ENCODE measurements at places on chromosomes 3 and 15. TPM values are rescaled to one million over a fixed set of nuclear protein-coding genes. Genes with fewer than 3 reads are reported as not detected.

DNA sequence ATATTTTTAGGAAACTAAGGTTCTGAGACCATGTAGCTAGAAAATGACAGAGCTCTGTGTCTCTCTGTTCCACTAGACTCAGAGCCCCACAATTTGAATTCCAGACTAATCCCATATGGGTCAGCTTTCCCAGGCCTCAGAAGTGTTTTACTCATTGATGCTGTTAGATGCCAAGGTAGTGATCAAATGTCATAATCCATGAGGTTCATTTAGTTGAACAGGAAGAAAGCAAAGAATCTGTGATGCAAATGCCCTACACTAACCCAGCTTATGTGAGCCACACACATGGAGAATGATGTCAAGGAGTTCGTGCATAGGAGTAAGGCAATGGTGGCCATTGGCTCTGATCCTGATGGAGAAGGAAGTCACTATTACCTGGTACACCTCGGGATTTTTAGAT is 363.4 kb upstream of the RARB start:
- DNase-seq: no peak

- no peak for DNase-seq
Measured at GRCh38 chr3:22585911-22586310, 617.2 kb upstream of the UBE2E2 start.

- no peak for DNase-seq
Measured at GRCh38 chr3:8200996-8201395, 300.6 kb upstream of the LMCD1 start.

- no peak for DNase-seq
Measured at GRCh38 chr3:46831316-46831715, 31.9 kb downstream of the MYL3 start.

DNA sequence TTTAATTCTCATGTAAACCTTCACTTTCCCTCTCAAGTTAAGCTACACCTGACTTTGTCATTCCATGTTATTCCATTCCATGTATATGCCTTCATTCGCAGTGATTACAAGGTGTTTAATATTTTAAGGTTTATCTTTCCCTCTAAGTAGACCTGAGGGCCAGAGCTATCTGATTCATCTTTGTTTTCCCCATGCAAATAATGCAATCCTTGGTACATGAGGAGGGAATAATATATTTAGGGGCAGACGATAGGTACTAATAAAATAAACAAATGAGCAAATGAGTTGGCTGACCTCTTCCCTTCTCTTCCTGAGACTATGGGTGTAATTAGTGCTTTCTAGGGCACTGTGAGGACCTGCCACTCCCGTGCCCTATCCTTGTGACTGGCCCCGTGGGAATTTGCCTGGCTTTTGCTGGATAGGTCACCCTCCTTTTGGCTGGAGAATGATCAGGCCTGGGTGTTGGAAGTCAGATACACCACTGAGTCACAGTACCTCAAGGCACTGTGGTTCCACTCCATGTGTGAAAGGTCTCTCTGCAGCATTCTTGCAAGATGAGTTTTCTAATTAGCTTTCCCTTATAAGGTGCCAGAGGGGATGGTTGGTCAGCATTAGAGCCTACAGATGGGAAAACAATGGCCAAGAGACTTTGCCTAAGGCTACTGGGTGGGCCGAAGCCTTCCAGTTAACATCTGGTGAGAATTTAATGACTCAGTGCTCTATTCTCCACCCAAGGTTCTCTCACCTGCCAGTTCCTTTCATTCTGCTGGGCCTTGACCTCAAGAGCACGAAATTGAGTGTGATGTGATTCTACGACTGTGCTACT is 183.2 kb downstream of the P3H2 start:
- no peak for DNase-seq

GRCh38 chr15:66823601-66824000 is 121.6 kb downstream of the SMAD6 start:
- no peak for DNase-seq

Gene CHRNA3
- 3.7 TPM for total RNA-seq

Gene KIF15
- total RNA-seq: 2.2 TPM

Gene ATG7
- total RNA-seq: 55.0 TPM
